ENCODE measurements at places on chromosomes 1 and 21. TPM values are rescaled to one million over a fixed set of nuclear protein-coding genes. Genes with fewer than 3 reads are reported as not detected.

DNA sequence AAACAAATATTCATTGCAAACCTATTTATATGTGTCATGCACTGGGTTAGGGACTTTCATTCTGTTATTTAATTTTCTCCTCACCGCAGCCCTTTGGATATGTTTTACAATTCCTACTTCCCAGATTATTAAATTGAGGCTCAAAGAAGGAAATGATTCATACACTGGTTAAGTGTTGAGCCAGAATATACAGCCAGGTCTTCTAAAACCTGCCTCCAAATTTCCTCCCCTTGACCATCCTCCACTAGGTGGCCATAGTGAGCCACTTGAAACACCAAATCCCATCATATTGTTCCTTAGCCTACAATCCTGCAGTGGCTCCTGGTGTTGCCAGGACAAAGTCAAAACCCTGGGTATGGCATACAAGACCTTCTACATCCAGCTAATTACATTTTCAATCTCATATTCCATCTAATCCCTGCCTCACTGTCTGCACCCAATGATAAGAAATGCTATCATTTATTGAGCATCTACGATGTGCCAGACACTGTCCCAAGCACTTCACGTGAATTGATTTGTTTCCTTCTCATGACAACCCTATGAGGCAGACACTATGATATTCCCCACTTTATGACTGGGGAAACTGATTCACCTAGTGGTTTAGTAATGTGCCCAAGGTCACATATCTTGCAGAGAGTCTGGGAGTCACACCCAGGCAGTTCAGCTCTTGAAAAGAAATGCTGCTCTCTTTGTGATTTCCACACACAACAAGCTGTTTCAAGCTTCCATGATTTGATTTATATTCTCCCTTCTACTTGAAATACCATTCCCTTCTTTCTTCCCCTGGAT lies 23.6 kb upstream of the KIRREL1 start:
- DNase-seq = peak; percentile 84

GRCh38 chr1:153608742-153609584 lies 4.0 kb downstream of the S100A16 start:
- peak; percentile 94 for DNase-seq

CDC73 gene
- 52.6 TPM for total RNA-seq

DNA sequence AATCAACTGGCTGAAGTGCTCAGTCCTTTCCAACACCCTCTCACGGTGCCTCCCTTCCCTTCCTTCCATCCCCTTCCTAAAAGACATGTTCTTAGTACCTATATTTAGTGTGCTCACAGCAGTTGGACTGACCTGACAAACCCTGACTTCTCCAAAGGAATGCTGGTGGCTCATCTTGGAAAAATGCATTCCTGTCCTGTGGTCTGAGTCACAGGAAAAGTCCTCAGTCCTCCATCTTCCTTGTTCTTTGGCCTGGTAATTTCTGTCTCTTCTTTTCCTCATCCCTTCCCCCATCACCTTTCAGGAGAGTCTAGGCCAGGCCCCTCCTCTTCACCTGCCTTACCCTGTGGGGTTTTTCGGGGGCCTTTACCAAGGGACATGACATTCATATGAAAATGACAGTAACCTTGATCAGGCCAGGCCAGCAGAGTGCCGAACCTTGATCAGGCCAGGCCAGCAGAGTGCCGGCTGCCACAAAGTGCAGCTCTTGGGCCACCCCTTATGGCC lies 7.2 kb downstream of the ATP1B1 start:
- DNase-seq = peak; percentile 69

IL23R gene
- total RNA-seq = not detected

- DNase-seq = no peak
These were observed 30.7 kb downstream of the KYAT3 start for GRCh38 chr1:88961647-88962275.

All from endodermal cell (in vitro differentiated cells).